Coronary artery (tissue), 2 donors: ENCODE measurements at places on chromosomes 2 and 18.

DNA sequence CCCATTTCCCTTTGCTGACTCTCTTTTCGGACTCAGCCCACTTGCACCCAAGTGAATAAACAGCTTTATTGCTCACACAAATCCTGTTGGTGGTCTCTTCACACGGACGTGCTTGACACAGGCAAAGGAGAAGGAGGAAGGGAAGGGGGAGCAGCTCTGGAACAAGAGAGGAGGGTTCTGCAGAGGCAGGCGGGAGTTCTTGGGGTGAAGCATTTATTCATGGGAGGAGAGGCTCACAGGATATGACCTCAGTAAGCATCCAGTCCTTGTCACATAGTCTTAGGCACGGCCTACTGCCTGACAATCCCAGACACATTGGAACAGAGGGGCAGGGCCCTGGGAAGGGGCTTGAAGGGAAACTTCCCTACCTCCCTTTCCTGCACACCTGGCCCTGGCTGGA lies 171.7 kb upstream of the HS6ST1 start:
- no peak for DNase-seq

DNA sequence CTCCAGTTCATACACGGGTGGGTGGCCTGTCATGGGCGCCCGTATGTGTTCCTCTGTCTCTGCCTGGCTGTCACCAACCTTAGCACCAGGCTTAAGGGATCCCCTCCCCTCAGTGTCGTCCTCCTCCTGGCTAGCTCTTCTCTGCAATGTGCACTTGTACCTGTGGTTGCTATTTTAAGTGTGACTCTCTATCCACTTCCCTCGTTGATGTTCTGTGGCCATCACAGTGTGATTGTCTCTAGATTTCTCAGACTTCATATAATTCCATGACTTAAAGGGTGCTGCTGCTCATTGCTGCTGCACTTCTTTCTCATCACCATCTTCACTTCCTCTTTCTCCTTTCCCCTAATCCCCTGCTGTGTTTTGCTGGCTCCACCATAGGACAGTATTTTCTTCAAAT lies 143.4 kb downstream of the EML6 start:
- no peak for DNase-seq

DNA sequence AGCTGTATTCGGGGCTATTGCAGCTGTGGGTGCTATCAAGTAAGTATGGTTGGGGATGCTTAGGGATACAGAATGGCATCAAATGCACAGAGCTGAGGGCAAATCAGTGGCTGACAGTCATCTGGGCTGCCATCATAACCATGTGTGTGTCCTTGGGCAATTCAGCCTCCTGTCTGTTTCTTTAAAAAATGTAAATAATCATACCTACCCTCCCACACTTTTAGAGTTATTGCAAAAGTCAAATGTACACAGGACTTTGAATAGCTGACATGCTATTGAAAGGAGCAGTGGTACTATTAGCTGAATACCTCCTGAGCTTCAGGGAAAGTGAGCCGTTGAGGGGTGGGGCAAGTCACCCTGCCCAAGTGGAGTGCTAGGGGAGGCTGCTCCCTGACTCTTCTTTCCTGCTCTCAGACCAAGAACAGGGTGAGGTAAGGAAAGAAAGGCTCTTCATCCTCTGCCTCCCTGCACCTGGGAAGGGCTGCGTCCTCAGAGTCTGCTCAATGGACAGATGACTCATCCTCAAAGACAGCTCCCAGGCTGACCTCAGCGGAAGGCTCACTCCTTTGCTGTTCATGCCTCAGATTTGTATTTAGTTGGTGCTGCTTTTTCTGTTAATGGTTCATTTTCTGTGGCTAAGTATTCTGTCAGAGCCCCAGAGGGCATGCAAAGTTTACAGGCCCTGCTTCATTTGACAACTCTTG lies 54.9 kb upstream of the BZW1 start:
- DNase-seq: no peak

DNA sequence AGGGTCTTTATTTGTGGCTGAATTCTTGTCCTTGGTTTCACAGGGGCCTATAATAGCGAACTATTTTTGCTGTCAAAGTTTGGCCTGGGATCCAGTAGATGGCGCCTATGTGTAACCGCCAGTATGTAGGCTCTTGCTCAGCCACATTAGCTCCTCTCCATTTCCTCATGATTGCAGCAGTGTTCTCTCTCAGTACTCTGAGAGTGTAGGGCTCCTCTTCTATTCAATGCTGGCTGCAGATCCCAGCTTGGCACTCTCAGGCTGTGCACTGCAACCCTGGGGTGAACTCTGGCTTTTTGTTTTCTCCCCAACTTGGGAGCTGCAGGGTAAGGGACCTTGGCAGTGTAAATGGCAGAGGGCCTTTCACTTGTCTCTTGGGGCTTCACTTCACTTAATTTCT lies 344.6 kb upstream of the CHAC2 start:
- no peak for DNase-seq

GRCh38 chr18:44916429-44917207 lies 235.9 kb downstream of the SETBP1 start:
- no peak for DNase-seq
